NCI-H1092 treated with DMSO at 0.1 percent for 48 hours (cell line): ENCODE measurements at places on chromosomes 6 and 20.
A peak's percentile ranks its signal among the peaks of the same experiment; 100 is the strongest.

- DNase-seq: no peak
Observed at GRCh38 chr6:42136508-42137193, 5.8 kb downstream of the C6orf132 start.

- DNase-seq: no peak
Observed at GRCh38 chr6:101758368-101758767, 364.9 kb downstream of the GRIK2 start.

DNA sequence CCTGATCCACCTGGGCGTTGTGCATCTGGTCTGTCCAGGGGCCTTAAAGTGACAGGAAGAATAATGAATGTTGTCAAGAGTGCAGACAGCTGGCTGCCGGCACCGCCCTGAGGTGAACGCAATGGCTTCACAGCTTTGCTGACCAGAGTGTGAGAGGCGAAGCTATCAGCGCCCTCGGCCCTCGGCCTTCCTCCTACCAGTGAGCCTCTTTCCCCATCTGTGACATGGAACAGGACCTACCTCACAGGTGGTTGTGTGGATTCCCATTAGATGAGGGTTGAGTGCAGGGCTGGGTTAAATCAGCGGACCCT is 54.8 kb downstream of the CTCFL start:
- DNase-seq: no peak

- DNase-seq: no peak
Observed at GRCh38 chr6:158205169-158205944, 37.2 kb downstream of the GTF2H5 start.

DNA sequence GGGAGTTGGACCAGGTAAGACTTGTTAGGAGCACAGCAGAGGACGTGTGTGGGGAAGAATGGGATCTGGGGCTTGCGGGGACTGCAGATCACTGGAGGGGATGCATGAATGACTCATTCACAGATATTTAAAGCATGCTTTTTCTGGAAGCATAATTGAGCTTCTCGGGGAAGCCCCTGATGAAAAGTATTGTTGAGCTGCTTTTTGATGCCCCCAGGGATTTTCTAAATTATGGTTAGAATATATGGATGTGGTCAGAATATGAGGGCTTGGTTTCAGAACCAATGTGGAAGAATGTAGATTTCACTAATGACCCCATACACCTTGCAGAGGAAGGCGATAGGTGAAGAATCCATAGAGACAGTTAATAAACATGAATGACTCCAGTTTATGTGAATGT is 36.1 kb downstream of the GMPR start:
- DNase-seq: no peak

DNA sequence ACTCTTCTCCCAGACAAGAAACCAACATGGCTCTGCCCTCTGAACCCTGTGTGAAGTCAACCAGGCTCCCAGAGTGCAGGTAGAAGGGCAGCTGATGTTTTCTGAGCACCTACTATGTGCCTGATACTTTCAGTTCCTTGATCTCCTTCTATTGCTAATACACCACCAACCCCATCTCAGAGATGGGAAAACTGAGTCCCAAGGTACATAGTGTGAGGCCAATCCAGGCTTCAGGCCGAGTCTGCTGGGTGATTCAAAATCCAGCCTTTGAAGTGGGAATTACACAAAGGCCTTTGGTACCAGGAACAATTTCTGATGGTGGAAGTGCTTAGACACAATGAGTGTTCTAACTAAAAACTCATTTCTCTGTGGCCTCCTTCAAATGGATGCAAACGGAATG is 96.3 kb downstream of the NFATC2 start:
- DNase-seq: no peak

- no peak for DNase-seq
Observed at GRCh38 chr6:3575166-3575565, 118.3 kb upstream of the SLC22A23 start.

GRCh38 chr20:63342561-63343459 is 18.3 kb downstream of the CHRNA4 start:
- peak; percentile 11 for DNase-seq

- no peak for DNase-seq
Observed at GRCh38 chr20:52047811-52048764, 143.5 kb downstream of the ZFP64 start.

GRCh38 chr6:119493980-119494379 is 144.4 kb upstream of the MAN1A1 start:
- peak; percentile 4 for DNase-seq

GRCh38 chr6:166259296-166259977 is 48.8 kb downstream of the PRR18 start:
- no peak for DNase-seq

DNA sequence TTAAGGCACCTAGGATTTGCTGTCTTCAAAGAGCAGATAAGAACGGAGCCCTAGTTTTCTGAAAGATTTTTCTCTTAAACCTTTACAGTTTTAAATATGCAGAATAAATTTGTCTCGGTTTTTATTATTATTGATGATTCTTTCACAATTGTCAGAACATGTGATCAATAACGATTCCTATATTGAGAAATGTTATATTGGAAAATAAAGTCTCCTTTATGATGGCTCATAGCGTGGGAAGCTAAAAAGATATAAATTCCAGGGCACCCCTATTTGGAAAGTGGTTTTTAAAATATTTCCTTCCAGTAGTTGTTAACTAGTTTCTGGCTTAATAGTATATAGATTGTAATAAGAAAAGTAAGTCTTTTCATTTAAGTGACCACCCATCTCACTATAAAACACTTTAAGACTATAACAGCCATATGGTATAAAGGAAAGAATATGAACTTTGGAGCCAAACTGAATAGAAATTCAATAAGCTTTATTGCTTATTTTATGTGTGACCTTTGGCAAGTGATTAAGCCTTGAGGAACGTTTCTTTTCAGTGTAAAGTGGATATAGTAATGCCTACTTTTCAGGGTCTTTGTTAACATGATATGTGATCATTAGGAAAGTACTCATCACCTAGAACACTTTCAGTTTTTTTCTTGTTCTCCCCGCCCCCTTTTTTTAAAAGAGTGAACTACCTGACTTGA is 369.6 kb downstream of the LAMA2 start:
- DNase-seq: no peak

GRCh38 chr6:6678185-6678671 is 89.7 kb downstream of the LY86 start:
- no peak for DNase-seq

GRCh38 chr20:60268491-60268890 is 310.3 kb downstream of the CDH26 start:
- no peak for DNase-seq

DNA sequence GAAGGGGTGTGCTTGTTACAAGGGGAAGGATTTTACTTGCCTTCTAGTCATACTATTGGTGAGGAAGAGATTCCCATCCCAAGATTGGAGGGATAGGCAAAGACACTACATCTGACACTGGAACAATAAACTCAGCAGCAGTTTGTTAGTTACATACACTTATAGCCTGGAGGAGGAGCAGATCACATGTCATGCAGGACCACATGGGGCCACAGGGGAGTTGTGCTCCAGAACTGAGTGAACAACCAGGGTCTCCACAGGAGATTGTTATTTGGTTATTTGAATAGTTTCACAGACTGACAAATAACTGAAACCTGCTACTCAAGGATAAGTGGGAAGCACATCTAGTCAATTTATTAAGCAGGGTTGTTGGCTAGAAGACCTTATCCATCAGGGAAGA is 559.4 kb upstream of the MANEA start:
- DNase-seq: no peak

- DNase-seq: no peak
Observed at GRCh38 chr6:152404936-152405595, 232.1 kb downstream of the SYNE1 start.

DNA sequence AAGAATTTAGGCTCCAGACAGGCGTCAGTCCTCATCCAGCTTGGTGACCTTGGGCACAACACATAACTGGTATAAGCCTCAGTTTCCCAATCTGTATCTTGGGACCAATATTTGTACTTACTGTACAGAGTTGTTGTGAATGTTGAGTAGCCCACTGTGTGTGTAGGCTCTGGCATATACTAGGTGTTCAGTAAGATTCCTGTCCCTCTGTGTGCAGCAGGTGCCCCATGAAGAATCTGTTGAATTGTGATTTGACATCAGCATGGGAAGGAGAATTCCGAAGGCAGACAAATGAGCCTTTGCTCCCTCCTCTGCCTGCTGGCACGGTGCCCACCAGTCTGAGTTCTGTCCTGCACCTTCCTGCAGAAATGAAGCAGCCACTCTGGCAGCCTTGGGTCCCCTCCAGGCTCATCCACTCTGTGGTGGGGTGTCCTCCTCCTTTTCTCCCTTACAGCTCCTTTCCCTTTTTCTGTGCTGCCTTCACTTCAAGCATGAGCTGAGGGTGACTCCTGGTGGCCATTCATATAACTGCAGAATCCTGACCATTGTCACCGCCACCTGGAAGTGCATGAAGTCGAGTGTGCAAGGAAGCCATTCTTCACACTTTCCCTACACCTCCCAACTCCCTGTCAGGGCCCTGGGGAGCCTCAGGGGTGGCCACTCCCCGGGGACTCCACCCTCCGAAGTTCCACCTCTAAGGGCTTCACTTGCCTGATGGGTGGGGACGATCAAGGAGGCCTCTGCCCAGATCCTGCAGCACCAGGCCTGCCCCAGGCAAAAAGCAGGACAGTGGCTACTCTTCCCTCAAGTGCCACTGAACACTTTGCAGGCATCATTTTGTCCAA is 48.2 kb downstream of the MRPL14 start:
- DNase-seq: no peak

DNA sequence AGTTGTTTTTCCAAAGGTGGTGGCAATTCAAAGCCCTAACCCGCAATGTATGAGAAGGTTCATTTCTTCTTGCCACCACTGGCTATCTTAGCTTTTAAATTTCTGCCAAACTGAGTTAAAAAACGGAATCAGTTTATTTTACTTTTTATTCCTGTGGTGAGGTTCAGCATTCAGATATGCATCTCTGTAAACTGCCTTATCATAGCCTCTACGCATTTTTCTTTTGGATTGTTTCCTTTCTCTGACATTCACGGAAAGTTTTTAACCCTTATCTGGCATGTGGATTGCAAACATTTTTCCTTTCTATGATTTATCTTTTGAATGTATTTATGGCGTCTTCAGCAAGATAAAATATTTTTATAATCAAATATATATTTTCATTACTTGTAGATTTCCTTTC is 37.7 kb downstream of the AK9 start:
- no peak for DNase-seq

DNA sequence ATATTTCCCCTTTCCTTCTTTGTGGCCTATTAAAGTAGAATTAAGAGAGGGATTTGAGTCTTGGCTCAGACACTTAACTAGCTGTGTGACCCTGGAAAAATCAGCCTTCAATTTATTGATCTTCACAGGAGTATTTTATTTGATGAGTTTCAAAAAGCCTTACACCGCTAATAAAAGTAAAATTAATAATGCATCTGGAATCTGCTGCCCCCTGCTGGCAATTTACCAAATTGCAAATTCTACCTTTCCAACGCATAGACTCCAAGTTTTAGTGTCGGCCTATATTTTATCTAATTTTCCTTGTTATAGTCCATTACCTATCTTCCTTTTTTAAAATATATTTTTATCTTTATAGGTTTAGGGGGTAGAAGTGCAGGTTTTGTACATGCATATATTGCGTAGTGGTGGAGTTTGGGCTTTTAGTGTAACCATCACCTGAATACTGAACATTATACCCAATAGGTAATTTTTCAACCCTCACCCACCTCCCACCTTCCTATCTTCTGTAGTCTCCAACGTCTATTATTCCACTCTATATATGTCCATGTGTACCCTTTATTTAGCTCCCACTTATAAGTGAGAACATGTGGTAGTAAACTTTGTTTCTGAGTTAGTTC is 46.3 kb downstream of the GOPC start:
- DNase-seq: peak; percentile 9

DNA sequence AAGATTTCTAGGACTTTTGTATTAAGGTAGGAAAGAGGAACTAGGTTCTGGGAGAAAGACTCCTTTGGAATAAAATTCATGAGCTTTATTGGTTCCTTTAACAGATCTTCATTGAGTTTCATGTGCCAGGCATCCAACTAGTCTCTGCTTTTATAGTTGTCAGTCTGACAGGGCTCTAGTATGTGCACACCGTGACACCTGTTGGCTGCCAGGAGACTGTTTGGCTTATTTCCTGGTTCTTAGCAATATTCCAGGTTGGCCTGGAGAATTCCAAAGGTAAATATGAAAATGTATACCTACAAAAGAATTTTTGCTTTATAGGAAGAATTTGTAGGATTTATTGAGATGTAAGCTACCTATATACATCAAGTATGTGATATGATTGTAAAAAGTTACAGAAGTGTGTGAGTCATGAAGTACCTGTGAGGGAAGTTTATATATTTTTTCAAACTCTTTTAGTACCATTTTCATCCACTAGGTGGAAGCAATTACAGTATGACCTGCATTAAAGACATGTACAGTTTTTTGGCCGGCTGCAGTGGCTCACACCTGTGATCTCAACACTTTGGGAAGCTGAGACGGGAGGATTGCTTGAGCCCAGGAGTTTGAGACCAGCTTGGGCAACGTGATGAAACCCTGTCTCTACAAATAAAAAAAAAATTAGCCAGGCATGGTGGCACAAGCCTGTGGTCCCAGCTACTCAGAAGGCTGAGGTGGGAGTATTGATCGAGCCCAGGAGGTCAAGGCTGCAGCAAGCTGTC is 35.2 kb downstream of the NDUFAF5 start:
- DNase-seq: peak; percentile 71

GRCh38 chr6:151111670-151112069 is 128.1 kb upstream of the AKAP12 start:
- DNase-seq: no peak

- no peak for DNase-seq
Observed at GRCh38 chr6:121408321-121408720, 27.1 kb upstream of the GJA1 start.

DNA sequence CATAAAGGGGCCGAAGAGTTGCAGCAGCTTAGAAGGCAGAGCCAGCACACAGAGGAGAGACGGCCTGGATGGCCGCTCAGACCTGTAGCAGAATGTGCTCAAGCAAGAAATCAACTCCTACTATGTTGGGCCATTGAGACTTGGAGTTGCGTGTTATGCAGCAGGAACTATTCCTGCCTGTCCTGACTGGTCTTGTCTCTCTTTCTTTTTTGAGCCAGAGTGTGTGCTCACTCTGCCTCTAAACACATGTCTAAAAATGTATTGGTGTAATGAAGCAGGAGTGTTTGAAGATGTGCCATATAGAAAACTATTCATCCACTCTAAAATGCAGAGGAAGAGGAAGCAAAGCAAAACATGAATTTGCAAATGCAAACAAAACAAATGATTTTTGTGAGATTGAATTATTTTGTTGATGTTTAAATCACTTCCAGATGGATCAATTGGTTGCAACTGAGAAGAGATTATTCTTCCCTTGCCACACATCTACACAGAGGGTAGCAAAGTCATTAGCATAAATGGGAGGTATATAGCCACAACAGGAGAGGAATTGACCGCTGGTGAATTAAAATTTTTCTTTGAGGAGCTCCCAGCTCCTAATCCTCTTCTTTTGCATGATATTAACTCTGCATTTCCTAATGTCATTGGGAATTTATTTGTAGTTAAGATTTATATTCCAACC is 20.4 kb upstream of the SYNJ2 start:
- no peak for DNase-seq
